Peyer's patch (tissue), 4 donors: ENCODE measurements at places on chromosomes 3 and 15.

DNA sequence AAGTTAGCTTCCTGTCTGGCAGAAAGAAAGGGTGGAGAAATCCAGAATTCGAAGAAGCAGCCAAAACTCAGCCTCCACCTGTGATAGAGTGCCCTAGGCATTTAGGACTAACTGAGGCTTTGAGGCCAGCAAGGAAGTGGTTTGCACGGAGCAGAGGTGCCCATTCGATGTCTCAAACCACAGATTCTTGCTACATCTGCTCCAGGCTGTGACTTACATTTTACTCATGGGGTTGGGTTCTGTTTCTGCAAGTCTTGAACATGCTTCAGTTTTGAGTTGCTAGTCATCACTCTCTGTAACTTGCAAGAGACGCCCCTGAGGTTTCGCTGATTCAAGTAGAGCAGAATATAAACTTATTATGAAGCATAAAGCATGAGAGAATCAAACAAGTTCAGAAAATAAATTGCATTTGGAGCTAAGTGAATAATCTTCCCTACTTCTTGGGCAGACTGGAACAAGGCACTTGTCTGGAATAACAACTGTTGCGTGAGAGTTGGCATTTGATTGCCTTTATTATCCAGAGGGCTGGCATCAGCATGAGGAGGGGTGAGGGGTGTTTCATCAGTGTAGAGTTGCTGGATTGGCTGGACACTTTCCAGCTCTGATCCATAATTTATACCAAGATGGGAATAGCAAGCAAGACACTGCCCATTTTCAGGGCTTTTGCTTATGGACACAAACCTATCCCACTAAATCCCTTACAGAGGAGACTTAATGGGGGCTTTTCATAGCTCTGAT lies 256.5 kb downstream of the AGBL1 start:
- no peak overlapping the region for H3K4me3 ChIP-seq
- H3K27ac ChIP-seq = no peak overlapping the region
- H3K4me1 ChIP-seq = no peaks in the 10 kb centered on the region
- DNase-seq = no peak
- no peaks in the 10 kb centered on the region for H3K36me3 ChIP-seq
- H3K27me3 ChIP-seq = no peaks in the 10 kb centered on the region

GRCh38 chr3:117722856-117723255 lies 1013.3 kb downstream of the TUSC7 start:
- H3K4me3 ChIP-seq = no peak overlapping the region
- DNase-seq = no peak
- H3K4me1 ChIP-seq = no peaks in the 10 kb centered on the region
- no peaks in the 10 kb centered on the region for H3K27me3 ChIP-seq
- no peaks in the 10 kb centered on the region for H3K36me3 ChIP-seq

DNA sequence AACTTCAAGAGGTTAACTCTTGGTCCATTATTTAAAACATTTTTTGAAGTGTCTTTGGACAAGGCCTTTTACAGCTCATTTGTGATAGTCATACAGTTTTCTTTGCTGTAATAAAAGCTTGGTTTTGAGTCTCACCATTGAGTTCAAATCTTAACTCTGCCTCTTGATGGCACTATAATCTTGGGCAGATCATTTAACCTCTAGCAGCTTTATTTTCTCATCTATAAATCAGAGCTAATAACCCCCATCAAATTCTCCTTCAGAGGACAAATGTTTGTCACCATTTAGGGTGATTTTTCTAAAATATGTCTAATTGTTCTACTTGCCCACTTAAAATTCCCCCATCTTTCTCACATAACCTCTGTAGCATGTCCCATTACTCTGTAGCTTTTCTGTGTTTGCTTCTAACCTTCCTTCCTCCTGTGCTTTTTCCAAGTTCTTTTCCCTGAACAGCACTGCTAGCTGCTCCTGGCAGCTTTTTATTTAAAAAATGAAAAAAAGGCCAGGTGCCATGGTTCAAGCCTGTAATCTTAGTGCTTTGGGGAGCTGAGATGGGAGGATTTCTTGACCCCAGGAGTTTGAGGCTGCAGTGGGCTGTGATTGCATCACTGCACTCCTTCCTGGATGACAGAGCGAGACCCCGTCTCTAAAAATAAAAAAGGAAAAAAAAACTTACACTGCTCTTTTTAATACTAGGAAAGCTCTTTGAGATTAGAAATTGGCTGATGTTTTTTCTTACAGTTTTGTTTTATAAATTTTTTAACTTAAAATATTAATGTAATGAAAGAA lies 28.5 kb downstream of the UBE2E1 start:
- H3K27ac ChIP-seq = no peak overlapping the region
- peaks cover 1% of the 10 kb centered on the region for H3K4me1 ChIP-seq
- DNase-seq = no peak
- no peaks in the 10 kb centered on the region for H3K36me3 ChIP-seq
- H3K4me3 ChIP-seq = no peak overlapping the region
- H3K27me3 ChIP-seq = no peaks in the 10 kb centered on the region

DNA sequence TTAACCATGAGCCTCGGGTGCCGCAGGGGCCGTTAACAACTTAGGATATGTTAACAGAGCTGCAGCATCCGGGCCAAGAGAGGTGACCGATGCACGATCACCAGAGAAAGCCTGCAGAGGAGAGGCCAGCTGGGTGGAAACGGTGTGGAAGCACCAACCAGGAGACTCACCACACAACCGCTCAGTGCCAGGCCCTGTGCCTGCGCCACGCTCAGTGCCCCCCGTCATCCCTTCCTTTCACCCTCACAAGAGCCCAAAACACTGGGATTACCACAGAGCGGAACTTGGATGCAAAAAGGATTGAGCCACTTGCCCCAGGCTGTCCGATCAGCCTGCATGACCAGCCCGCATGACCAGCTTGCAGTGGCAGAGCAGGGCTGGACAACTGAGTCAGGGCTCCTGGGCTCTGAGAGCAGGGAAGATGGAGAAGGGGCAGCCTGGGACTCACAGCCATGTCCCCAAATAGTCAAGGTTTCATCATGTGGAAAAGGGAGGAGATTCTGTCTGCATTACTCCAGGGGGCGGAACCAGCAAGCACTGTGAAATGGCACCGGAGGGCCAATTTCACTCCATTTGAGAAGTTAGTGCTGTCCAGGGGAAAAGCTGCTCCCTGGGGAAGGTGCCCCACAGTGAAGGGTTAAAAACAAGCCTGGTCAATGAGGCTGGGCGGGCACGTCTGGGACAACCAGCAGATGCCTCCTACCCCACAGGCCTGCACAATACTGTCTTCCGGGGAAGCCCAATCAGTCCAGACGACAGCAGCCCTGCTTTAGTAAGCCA lies 156.8 kb downstream of the ATP10A start:
- no peak overlapping the region for H3K27ac ChIP-seq
- no peak overlapping the region for H3K4me3 ChIP-seq
- peak; percentile 23 for DNase-seq
- H3K36me3 ChIP-seq = no peaks in the 10 kb centered on the region
- no peaks in the 10 kb centered on the region for H3K27me3 ChIP-seq

- no peaks in the 10 kb centered on the region for H3K27me3 ChIP-seq
- H3K36me3 ChIP-seq = no peaks in the 10 kb centered on the region
- no peak overlapping the region for H3K4me3 ChIP-seq
- no peak for DNase-seq
- no peaks in the 10 kb centered on the region for H3K4me1 ChIP-seq
Measured at GRCh38 chr3:14861446-14862302, 42.9 kb downstream of the FGD5 start.

DNA sequence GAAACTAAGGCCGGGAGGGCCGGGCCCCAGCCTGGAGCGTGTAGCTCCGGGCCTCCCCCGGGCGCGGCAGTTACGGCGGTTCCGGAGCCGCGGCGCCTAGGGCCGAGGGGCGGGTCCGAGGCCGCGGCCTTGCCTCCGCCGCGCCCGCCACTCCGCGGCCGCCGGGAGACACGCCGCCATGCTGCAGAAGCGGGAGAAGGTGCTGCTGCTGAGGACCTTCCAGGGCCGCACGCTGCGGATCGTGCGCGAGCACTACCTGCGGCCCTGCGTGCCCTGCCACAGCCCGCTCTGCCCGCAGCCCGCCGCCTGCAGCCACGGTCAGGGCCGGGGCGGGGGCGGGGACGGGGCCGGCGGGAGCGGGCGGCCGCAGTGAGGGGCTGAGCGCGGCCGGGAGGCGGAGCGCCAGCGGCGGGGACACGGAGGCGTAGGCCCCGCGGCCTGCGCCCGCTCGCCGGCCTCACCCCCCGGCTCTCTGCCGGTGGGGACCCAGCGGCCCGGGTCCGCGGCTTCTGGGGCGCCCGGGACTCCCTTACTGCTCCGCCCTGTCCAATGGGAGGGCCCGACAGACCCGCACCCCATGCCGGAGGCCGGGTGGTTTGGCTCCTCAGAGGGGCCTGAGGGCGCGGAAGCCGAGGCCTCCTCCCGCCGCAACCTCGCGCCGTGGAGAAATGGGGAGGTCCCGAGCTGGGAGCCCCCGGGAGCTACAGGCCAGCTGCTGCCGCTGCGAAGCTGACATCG lies at the start of gene DIS3L:
TSS of gene DIS3L (plus strand) at position 150 of the 738 bp plus-strand sequence. CDS start at position 179, 29 bp downstream.
- H3K36me3 ChIP-seq = no peaks in the 10 kb centered on the region
- peak within 1 kb of the TSS; percentile 75 for H3K4me3 ChIP-seq
- H3K27ac ChIP-seq = peak within 1 kb of the TSS; percentile 88
- no peaks in the 10 kb centered on the region for H3K27me3 ChIP-seq
- DNase-seq = peak; percentile 82
